Stimulated activated CD4-positive, alpha-beta T cell treated with anti-CD3 and anti-CD28 coated beads, TNF-alpha, amount 100 ng/mL, for 1 hour (primary cell): ENCODE measurements at places on chromosomes 2 and 18.

DNA sequence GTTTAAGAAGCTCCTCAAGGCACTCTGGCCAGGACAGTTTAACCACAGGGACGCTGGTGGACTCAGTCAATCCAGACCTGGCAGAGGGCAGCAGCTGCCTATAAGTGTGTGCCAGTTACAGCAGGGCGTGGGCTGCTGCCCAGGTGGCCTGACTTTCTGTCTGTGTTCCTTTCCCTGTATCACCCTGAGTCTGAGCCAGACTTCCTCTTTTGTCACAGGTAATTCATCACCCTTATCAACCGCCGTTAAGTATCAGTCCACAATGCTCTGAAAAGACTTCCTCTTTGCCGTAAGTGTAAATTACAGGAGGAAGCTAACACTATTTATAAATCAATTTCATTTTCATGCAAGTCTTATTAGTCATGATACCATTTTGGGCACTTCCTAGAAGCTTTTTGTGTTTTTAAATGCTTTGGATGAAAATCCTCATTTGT, 7.0 kb downstream of the LPIN1 start:
- no peak for DNase-seq

DNA sequence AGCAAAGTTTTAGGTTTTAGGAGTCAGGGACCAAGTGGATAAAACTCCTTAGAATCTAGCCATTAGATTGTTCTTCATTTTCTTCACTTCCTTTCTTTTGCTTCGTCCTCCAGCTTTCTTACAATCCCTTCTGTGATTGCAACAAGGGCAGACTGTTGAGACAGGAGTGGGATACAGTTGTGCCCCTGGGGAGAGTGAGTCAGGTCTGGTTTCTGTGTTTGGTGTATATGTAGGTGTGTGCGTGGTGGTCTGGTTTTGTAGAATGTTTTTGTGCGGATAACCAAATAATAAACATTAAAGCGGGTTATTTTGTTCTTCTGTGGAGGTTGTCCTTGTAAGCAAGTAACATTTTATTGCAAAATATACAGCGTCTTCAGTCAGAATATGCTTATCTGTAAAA, 7.3 kb downstream of the INSIG2 start:
- no peak for DNase-seq

DNA sequence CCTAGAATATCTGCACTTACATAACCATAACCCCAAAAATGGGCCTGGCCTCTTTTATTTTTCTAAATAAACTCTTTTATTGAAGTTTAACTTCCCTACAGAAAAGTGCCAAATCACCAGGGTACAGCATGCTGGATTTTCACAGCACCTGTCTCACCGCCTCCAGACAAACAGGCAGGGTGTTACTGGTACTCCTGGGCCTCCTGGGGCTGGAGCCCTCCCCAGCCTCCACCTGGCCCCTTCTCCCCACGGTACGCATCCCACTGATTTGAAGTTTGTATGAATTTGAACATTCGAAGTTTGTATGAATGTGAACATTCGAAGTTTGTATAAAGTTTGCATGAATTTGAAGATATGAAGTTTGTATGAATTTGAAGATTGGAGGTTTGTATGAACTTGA, 232.1 kb downstream of the NDUFA10 start:
- no peak for DNase-seq

DNA sequence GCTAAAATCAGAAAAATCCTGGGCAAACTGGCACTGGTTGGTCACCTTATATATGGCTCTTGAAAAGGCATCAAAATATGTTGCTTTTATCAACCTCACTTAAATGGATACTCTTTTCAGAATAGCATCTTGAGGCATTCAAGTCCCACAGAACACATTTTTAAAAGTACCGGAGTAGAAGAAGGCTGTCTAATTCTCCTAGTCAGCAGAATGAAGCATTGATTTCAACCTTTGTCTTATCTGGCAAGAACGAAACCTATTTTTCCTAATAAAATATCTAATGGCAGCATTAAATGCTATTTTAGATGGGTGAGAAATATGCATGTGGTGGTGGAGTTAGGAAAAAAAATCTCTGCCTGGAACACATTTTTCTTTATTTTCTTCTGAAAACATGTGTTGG, 27.8 kb downstream of the TMEFF2 start:
- DNase-seq, result no peak

DNA sequence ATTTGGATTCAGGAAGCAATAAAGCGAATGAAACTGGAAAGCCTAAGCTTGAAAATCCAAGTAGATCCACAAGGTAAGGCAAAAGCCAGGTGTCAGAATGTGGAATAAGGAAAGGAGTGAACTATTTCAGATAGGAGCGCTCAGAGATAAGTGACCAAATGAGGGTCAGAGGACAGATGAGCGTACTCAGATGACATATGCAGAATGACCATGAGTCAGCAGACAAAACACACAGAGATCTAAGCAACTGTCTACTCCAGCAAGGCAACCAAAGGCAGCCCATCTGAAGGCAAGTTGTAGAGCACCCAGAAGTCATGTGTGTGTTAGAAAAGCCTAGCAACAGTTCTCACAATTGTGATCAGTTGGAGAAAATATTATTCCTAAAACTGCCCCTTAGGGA, 548.4 kb upstream of the FSHR start:
- no peak for DNase-seq

DNA sequence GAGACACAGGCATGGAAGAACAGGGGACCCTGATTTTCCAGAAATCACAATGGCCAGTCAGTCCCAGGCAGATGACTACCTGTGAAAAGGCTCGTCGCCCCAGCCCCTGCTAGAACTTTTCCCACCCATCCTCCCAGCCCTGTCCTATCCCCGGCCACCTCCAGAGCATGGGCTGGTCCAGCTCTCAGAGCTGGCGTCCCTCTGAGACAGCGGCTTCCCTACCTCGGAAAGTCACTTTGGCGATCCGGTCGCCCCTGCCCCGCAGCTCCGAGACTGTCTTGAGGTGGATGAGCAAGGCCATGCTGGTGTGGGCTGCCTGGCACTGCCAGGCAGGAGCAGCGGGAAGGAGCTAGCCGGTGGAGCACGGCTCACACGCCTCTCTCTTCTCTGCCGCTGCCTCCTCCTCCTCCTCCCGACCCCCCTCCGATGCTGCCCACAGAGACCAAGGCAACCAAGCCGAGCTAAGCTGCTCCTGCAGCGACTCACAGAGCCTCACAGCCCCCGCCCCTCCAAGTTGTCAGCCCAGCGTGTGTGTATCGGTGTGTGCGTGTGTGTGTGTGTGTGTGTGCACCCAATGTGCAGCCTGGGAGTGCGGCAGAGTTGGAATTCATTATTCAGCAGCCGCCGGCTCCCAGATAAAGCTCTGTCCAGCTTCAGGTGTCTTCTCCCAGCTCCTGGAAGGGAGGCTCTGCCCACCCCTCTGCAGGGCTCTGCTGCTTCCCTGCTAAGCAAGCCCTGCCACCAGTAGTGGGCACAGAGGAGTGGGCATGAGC, 80.5 kb upstream of the OTOF start:
- DNase-seq, result no peak

- no peak for DNase-seq
Observed at GRCh38 chr2:41703123-41703522, 344.7 kb upstream of the PKDCC start.

- DNase-seq, result no peak
Observed at GRCh38 chr2:235960716-235961640, 207.2 kb downstream of the GBX2 start.

DNA sequence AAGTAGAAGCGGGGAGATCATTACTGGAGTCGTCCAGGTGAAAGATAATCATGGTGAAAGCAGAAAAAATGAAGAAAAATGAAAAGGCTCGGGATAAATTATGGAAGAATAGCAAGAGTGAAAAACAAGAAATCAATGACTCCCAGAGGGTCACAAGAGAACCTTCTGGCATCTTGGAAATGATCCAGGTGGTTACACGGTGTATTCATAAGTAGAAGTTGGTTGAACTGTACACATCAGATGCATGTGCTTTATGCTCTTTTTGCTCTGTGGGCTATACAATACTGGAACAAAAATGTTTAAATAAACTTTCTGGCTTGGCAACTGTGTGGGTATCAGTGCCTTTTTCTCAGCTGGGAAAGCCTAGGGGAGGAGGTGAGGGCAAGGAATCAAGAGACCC, 348.9 kb downstream of the RND3 start:
- DNase-seq, result no peak

- DNase-seq, result no peak
Observed at GRCh38 chr18:70368903-70369302, 80.1 kb downstream of the SOCS6 start.

DNA sequence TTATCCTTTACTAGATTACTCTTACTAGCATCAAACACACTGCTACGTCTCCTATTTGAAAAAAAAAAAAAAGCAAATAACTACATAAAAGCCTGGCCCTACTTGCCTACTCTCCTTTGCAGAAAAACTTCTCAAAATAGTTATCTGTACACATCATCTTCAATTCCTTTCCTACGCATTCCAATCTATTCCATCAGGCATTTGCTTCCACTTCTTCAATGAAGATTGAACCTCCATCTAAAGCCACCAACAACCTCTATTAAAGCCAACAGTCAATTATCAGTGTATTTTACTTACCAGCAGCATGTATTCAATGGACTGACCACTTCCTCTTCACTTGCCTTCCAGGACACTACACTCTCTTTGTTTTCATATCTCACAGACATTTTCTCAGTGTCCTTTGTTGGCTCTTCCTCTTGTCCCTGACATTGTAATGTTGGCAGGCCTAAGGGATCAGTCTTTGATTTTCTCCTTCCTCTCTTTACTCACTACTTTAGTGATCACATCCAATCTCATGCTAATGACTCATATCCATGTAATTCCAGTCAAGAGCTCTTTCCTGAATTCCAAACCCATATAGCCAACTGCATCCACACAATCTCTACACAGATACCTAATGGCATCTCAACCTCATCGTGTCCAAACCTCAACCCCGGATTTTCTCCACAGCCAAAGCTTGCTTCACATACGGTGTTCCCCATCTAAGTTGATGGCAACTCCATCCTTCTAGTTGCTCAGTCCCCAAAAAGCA, 131.3 kb downstream of the CCDC148 start:
- DNase-seq, result no peak

DNA sequence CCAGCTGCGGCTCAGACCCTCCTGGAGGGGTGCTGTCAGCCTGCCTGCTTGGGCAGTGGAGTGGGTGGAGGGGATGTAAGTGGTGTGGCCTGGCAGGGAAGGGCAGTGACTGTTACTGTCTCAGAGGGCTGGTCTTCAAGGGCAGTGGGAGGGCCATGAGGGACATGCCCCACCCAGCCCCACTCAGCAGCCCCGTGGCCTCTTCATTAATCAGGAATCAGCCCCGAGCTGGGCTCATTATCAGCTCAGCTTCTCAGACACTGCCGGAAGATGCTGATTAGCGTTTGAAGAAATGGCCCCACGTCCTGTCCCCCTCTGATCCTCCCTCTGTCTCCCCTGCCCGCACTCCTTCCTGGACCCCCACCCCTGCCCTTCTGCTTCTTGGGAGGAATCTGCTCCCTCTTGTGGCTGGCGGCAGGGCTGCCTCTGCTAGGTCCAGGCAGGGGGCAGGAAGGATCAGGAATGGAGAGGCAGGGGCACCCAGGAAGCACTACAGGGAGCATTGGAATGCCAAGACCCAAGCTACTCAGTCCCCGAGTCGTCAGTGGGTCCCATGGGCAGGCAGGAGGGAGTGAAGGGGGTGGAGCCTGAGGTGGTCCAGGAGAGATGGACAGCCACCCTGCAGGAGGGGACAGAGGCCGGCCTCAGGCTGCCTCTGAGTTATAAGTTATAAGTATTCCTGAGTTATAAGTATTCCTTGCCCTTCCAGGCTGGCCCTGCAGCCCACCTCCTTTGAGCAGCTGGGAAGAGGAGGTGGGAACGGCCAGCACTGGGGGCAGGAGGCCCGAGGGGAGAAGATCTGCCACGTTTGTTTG, 7.0 kb downstream of the ASIC4 start:
- no peak for DNase-seq

DNA sequence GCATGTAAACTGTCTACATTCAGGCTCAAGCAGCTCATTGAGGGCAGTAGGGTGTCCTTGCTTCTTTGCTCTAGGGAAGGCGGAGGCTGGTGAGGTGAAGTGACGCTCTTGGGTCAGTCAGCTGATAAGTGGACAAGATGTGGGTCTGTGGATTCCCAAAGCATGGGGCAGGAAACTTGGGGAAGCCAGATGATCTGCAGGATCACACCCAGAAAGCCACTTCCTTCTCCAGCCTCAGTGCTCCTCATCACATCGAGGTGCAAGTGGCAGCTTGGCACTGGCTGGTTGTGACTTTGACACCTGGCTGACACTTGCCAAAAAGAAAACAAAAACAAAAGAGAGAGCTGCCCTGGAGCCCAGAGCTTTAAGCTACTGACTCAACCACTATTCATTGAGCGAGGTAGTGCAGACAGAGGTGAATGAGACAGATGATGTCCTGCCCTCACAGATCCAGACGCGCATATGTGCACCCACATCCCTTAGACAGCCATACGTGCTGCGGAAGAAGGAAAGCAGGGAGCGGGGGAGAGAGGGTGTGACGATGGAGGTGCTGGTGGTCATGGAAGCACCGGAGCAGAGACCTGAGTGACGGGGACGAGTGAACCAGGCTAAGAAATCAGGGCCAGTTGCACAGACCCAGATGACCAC, 3.1 kb upstream of the CIB4 start:
- DNase-seq, result no peak

DNA sequence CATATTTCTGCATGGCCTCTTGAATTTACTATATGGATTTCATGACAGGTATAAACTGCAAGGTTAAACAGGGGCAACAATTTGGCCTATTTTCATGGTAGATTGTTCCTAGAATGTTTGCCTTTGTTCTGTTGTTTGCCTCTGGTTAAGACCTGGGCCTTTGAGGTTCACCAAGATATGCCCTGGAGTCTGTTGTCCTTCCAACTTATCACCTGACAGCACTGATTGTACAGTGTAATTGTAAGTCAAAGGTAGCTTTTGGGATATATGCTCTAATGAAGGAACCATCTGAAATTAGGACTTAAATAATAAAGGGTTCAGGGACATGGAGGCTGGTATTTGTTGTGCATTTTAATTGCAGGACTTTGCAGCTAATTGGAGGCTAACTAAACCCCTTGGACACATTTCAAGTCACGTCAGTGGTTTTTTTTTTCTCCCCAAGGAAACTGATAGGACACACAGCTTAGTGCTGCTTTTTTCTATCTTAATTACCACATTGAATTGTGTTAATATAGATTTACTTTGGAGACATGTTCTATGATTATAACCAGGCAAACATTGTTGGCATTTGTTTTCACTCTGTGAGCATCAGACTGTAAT, 771.2 kb upstream of the LINC00305 start:
- no peak for DNase-seq

GRCh38 chr2:143070704-143071103, 58.5 kb upstream of the ARHGAP15 start:
- no peak for DNase-seq

GRCh38 chr2:172893111-172893510, 157.5 kb downstream of the RAPGEF4 start:
- DNase-seq, result no peak

DNA sequence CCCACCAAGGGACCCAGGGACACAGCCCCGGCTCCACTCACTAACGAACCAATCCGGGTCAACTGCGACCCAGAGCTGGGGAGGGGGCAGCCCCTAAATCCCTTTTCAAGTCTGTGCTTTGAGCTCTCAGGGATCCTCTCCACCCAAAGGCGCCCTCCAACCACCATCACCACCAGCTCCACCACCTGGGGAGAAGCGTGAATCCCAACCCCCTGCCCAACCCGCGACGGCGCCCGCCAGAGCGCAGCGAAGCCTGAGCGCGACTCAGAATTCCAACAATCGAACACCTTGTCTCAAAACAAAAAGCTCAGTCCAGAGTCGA, 497 bp downstream of the DSC3 start:
- DNase-seq, result no peak
